ENCODE measurements at places on chromosomes 3 and 15.

GRCh38 chr3:21893242-21893641 is 142.2 kb upstream of the ZNF385D start:
- no peak for DNase-seq

- peak; percentile 23 for DNase-seq
Measured at GRCh38 chr15:51830276-51830806, 888 bp downstream of the TMOD3 start.

- DNase-seq, result peak; percentile 80
Measured at GRCh38 chr15:45314960-45315359, 62.9 kb downstream of the SLC28A2 start.

- no peak for DNase-seq
Measured at GRCh38 chr15:69504352-69505040, 51.9 kb downstream of the RPLP1 start.

DNA sequence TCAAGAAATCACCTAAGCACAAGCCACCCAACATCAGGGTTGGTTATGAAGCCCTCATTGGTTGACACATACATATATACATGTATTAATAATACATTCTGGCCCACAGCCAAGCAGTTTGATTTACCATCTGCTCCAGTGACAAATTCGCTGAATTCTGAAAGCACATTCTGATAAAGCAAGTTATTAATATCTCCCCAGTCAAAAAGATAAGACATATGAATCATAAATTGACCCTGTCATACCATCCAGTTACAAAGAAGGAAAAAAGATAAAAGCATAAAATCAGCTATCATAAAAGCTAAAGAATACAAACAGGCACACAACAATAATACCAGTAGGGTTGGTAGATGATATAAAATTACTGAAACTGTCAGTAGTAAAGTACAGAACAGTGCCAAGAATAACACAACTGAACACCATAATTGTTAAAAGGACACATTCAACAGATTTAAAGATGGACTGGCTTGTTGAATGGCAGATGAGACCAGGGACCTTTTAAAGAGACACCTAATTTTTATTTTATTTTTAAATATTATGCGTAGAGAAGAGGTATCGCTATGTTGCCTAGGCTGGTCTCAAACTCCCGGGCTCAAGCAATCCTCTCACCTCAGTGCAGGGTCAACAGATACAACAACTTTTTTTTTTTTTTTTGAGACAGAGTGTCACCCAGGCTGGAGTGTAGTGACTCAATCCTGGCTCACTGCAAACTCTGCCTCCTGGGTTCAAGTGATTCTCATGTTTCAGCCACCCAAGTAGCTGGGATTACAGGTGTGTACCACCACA is 7.7 kb downstream of the SNX4 start:
- DNase-seq, result no peak

DNA sequence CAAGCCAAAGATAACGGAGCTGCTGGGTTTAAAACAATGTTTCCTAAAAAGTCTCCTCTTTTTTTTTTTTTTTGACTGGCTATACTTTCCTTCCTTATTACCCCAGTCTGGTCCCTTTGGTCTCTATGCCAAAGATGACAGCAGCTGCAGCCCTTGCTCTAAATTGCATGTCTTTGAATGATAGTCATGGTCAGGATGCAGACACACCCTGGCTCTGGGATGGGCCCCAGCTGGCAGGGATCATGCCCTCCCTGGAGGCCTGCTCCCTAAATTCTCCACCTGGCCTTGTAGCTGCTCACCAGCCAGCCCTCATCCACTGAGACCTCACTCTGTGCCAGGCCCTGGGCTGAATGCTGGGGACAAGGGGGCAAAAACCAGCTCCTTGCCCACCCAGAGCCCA is 95.8 kb downstream of the MESD start:
- no peak for DNase-seq

DNA sequence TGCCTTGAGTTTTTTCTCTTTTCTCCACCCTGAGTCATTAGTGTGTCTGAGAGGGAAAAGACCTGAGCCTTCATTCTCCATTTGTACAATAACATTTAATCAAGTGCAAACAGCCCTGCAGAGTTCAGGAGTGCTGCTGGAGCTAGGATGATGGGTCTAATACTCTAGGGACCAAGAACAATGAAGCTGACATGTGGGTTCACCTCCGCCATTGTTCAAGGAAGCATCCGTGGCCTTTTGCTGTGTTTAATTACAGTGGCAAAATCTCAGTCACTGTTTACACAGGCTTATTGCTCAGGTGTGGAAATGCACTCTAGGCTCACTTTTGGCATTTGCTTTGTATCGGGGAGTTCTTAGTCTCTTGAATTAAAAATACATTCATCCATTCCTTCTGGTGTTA is 259.6 kb downstream of the LRTM1 start:
- no peak for DNase-seq

DNA sequence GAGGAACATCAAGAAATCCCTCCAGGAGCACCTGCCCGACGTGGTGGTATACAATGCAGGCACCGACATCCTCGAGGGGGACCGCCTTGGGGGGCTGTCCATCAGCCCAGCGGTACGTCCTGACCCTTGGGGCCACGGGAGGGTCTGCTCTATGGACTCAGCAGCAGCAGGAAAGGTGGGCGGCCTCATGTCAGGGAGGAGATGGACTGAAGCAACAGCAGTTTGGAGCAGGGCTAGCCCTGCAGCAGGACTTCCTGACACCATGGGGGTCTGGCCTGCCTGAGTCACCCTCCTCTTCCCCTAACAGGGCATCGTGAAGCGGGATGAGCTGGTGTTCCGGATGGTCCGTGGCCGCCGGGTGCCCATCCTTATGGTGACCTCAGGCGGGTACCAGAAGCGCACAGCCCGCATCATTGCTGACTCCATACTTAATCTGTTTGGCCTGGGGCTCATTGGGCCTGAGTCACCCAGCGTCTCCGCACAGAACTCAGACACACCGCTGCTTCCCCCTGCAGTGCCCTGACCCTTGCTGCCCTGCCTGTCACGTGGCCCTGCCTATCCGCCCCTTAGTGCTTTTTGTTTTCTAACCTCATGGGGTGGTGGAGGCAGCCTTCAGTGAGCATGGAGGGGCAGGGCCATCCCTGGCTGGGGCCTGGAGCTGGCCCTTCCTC is 24.2 kb downstream of the HDAC11 start:
- DNase-seq, result no peak

- peak; percentile 26 for DNase-seq
Measured at GRCh38 chr3:95120921-95121320, 1058.1 kb downstream of the NSUN3 start.

- no peak for DNase-seq
Measured at GRCh38 chr15:82117296-82117695, 71.5 kb upstream of the MEX3B start.

- DNase-seq, result no peak
Measured at GRCh38 chr15:56150204-56150603, 93.5 kb downstream of the RFX7 start.

GRCh38 chr3:177781686-177782161 is 584.4 kb upstream of the TBL1XR1 start:
- DNase-seq, result no peak

GRCh38 chr15:71782422-71783165 is 27.8 kb upstream of the NR2E3 start:
- no peak for DNase-seq

DNA sequence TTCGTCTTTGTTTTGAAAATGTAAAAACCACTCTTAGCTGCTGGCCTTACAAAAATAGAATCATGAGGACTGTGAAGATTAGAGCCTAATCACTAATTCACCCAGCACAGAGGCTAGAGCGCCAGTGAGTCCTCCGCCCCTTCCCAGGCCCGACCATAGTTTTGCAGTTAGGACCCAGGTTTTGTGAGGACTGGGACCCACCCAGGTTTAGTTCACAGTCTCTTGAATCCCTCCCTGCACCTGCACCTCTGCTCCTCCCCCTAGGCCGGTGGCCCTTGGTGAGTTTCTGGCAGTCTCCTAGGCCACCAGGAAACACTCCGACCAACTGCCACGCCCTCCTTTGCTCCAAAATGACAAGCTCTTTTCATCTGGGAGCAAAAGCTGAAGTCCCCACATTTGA is 136.0 kb upstream of the CCDC54 start:
- peak; percentile 62 for DNase-seq

DNA sequence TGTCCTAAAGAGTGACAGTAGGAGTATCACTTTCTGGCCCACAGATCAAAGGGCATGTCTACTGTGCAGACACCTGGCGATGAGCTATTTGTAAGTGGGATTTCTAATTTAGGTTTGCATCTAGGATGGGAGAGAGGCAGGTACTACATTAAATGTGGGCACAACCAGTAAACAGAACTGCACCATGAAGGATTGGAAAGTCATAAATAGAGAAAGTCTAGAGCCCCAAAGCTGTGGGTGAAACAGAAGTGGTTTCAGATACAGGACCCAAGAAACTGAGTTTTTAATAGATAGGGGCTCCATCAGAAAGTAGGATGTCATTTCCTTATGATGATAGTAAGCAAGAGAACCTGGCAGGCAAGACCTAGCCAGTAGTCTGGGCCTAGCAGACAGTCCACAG is 35.2 kb upstream of the SPPL2A start:
- DNase-seq, result no peak

DNA sequence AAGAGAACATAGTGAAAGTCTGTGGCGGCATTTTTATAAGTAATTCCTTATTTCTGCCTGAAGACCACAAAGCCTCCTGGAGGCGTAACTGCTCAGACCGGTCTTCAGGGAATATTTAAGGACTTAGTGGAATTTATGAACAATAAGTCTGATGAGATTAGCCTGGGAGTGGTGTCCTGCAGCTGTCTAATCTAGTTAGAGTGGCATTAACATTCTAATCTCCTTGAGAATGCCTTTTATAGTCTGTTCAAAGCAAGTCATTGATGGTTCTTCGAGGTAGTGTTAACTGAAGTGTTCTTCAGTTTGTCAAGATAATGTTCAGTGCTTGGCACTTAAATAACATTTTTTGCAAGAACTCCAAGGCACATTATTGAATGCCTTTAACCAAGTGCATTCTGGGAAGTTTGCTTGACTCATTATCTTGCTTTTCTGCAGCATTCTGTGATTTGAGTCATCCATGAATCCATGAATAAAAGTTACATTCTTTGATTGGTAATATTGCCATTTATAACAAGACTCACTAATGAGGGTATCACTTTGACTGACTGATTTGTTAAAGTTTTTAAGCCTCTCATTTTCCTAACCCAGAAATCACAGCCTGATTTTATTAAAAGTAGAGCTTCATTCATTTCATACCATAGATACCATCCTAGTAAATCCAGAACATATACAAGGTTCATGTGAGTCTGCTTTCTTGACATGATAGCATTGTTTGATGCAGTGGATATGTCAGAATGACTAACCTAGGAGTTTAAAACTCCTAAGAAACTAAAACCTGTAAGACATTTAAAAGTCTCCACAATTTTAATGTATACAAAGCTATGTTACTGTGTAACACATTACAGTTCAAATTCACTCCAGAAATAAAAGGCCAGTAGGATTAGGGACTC is 12.5 kb downstream of the RBM5 start:
- no peak for DNase-seq

DNA sequence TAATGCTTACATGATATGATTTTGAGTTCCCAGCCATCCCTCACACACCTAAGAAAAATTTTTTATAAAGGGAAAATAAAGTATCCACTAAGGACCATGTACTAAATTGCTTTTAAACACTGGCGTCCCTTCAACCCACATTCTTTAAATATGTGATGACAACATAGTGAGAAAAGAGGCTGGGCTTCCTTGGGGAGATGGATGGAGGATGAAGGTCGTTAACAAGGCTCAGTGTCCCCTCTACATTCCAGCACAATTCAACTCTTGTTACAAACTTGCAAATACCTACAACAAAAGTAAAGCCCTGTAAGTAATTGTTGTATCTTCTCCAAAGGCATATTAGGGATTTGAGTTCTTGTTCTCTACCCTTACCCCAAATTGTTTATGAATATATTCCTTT is 87.2 kb upstream of the SLC4A7 start:
- DNase-seq, result peak; percentile 45

GRCh38 chr15:79455361-79455760 is 23.2 kb downstream of the MINAR1 start:
- no peak for DNase-seq

GRCh38 chr3:18424729-18425640 is at the start of gene SATB1:
SATB1 (minus strand) TSS chr3:18425339; CDS start chr3:18420967, 4,372 bp downstream.
- DNase-seq, result peak; percentile 89

DNA sequence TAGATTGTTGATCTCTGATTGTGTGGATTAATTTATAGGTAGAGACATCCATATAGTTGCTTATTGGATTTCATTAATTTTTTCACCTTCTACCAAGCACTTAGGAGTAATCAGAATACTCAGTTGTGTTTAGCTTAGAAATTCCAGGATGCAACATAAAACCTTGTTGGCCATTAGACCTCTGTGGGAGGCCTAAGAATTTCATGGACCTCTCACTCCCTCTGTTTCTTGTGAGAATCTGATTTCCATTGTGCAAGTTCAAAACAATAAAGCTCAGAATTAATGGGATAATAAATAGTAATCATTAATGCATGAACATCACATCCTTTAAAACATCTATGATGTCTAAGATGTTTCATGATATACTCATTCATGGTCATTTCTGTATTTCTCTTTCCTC is 332.4 kb downstream of the GRM7 start:
- DNase-seq, result no peak
